ENCODE measurements at places on chromosomes 5 and 9.

GRCh38 chr9:117929868-117930267 is 225.7 kb downstream of the TLR4 start:
- no peak for DNase-seq

- no peak for DNase-seq
Observed at GRCh38 chr9:28888806-28889205, 1315.5 kb upstream of the C9orf72 start.

DNA sequence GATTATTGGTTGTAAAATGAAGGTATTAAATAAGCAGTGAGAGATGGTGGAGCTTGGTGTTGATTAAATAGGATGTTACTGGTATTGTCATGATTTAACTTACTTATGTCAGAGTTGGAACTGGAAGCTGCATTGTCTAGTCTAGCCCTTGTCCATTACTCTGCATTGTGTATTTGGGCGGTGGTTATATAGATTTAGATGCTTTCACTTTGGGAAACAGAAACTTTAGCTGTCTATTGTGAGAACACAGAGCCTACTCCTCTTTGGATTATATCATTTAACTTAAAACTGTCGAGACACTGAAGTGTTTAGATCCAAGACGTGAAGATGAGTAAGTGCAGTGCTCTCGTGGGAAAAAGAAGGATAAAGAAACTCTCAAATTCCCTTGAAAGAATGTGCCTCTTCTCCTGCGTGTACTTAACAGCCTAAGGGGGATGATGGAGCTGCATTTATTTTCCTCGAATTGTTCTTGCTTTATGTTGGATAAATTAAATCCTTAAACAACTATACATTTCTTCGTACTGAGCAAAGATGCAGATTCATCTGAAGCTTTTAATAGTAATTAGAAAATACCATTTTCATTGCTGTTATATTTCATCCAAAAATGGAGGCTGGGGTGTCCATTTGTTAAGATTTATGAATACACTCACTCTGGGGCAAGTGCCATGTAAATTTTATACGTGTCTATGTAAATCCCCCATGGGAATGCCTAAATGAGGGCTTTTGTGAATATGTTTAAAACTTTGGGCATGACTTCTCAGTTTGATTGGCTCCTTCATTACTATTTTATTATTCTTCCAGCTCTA is 21.6 kb downstream of the FBXL7 start:
- no peak for DNase-seq

- no peak for DNase-seq
Observed at GRCh38 chr5:157913575-157913974, 54.6 kb upstream of the CLINT1 start.

GRCh38 chr5:73228052-73228451 is 55.1 kb downstream of the TMEM174 start:
- DNase-seq = no peak

- DNase-seq = no peak
Observed at GRCh38 chr5:168695301-168695835, 116.2 kb upstream of the PANK3 start.

Data from right forelimb (tissue), 1 donor.